ENCODE measurements at places on chromosomes 12 and 14.

GRCh38 chr14:101173698-101174521 is 270.4 kb upstream of the RTL1 start:
- H3K27me3 ChIP-seq = no peaks in the 10 kb centered on the region
- H3K4me1 ChIP-seq = no peaks in the 10 kb centered on the region
- no peak for DNase-seq

DNA sequence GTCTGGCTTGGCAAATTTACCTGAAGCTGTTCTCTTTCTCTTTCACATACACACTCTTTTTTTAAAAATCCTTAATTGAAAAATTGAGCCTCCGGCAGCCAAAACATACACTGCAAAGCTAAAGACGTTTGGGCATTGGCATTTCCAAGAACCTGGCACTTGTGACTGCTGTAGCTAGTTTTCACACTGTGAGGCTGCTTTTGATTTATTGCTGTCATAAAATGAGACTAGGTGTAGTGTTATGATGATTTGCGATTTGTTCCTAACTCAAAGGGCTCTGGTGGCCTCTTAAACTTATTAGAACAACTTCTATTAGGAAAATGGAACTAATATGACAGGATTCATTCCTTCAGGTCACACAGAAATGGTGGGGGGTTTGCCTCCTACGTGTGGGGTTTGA is 377.1 kb upstream of the FAR2 start:
- peaks cover 2% of the 10 kb centered on the region for H3K27me3 ChIP-seq
- H3K27ac ChIP-seq = no peak overlapping the region
- no peaks in the 10 kb centered on the region for H3K4me1 ChIP-seq
- no peaks in the 10 kb centered on the region for H3K36me3 ChIP-seq
- DNase-seq = no peak
- H3K4me3 ChIP-seq = no peak overlapping the region

- no peak overlapping the region for H3K4me3 ChIP-seq
- H3K4me1 ChIP-seq = no peaks in the 10 kb centered on the region
- no peak for DNase-seq
These were observed 13.1 kb downstream of the ZFYVE21 start for GRCh38 chr14:103728721-103729120.

DNA sequence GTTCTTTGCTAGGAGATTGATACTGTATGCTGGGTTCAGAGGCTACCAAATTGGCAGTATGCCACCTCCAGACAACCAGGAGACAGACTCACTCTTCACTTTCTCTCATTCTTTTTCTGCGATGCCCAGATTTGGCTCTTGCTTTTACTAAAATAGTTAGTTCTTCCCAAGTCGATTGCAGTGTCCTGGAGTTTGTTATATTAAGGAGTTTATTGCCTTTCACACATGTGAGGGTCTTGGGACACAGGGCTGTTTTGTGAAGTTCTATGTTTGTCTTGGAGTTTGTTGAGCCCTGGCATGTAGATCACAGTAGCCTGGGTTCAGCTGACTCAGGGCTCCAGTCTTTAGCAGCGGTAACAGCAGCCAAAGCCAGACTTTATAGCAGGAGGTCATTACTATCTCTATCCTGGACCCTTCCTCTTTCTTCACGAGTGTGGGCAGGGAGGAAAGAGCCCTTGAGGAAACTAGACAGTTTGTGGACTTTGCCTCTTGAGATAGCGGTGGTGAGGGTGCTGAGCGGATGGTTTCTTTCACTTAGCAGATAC is 1.6 kb downstream of the MLEC start:
- peaks cover 64% of the 10 kb centered on the region for H3K4me1 ChIP-seq

GRCh38 chr14:74349757-74350156 is 1.5 kb downstream of the VRTN start:
- H3K4me1 ChIP-seq = no peaks in the 10 kb centered on the region
- no peak for DNase-seq
- no peak overlapping the region for H3K27ac ChIP-seq
- peaks cover 22% of the 10 kb centered on the region for H3K27me3 ChIP-seq

DNA sequence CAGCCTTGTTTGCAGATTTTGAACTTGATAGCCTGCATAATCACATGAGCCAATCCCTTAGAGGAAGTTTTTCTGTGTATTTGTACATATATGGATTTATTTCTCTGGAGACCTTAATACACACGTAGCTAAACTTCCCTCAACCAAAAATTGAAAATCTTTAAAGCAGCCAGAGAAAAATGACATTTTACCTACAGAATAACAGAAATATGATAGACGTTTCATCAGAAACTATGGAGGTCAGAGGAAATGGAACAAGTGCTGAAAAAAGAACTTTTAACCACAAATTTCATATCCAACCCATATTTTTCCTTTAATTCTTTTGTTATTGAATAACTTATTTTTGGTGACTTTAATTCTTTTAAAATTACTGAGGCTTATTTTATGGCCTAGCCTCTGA is 177.7 kb downstream of the CCDC91 start:
- no peak overlapping the region for H3K27ac ChIP-seq
- no peaks in the 10 kb centered on the region for H3K27me3 ChIP-seq
- no peak overlapping the region for H3K4me3 ChIP-seq
- peaks cover 21% of the 10 kb centered on the region for H3K36me3 ChIP-seq

GRCh38 chr12:84165998-84166571 is 746.5 kb downstream of the SLC6A15 start:
- no peak for DNase-seq
- no peaks in the 10 kb centered on the region for H3K27me3 ChIP-seq
- no peaks in the 10 kb centered on the region for H3K36me3 ChIP-seq
- H3K4me1 ChIP-seq = no peaks in the 10 kb centered on the region
- no peak overlapping the region for H3K4me3 ChIP-seq
- no peak overlapping the region for H3K27ac ChIP-seq

DNA sequence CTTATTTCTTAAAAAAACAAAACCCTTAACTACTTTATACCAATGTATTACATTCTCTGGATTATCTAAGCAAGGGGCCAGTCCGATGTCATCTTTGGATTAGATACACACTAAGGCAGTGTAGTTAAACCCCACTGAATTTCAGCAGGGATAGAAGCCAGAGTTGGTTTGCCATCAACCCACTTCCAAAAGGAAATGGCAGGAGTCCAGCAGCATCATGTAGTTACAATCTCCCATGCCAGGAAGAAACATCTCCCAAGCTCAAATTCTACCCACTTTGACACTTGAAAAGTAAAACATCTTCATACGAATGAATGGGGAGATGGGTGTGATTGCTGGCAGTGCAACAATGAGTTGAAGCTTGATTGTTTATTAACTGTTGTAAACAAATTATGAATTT is 203.5 kb upstream of the PLXNC1 start:
- no peaks in the 10 kb centered on the region for H3K4me1 ChIP-seq
- DNase-seq = no peak
- no peak overlapping the region for H3K4me3 ChIP-seq
- H3K27me3 ChIP-seq = peaks cover 9% of the 10 kb centered on the region
- H3K36me3 ChIP-seq = peaks cover 2% of the 10 kb centered on the region

- peaks cover 34% of the 10 kb centered on the region for H3K4me1 ChIP-seq
- DNase-seq = peak; percentile 33
- no peaks in the 10 kb centered on the region for H3K36me3 ChIP-seq
- H3K27ac ChIP-seq = peak within 1 kb of the TSS; percentile 52
These were observed at the start of gene RIN3 for GRCh38 chr14:92513204-92513965. Gene RIN3, plus strand, starts transcription at chr14:92513781. Its CDS starts 152 bp downstream, at chr14:92513933.

DNA sequence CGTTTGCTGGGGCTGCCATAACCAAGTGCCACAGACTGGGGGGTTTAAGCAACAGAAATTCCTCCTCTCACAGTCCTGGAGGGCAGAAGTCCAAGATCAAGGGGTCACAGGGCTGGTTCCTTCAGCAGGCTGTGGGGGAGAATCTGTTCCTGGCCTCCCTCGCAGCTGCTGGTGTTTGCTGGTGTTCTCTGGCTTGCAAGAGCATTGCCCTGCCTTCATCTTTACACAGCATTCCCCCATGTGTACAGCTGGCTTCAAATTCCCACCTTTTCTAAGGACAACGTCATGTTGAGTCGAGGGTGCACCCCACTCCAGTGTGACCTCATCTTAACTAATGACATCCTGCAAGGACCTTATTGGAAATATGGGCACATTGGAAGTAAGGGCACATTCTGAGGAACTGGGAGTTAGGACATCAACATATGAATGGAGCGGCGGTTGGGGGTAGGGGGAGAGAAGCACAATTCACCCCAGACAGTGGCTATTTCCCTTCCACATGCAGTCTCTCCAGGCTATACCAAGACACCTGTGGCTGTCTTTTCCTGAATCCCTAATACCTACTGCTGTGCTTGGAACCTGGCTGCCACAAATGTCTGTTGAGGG is 123.6 kb downstream of the FOXN3 start:
- no peak overlapping the region for H3K4me3 ChIP-seq
- DNase-seq = no peak
- H3K27ac ChIP-seq = no peak overlapping the region
- peaks cover 40% of the 10 kb centered on the region for H3K4me1 ChIP-seq
- H3K36me3 ChIP-seq = peaks cover 21% of the 10 kb centered on the region

DNA sequence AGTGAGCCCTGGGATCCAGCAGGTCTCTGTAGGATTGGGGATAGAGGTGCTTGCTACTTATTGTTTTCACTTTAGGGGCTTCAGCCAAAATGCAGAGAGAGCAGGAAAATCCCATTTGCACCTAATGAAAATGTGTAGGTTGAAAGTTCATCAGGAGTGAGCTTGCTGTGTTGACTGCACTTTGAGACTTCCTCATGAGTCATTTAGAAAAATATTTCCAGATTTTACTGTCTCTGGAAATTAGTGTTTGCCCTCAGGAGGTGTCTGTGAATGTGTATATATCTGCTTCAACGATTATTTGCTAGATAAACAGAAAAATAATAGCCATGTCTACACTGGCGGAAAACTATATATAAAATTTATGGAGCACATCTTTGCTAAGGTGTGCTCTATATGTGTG is 159.3 kb downstream of the CAND1 start:
- H3K4me3 ChIP-seq = no peak overlapping the region
- H3K36me3 ChIP-seq = no peaks in the 10 kb centered on the region
- peaks cover 5% of the 10 kb centered on the region for H3K27me3 ChIP-seq
- H3K27ac ChIP-seq = no peak overlapping the region
- no peak for DNase-seq
- no peaks in the 10 kb centered on the region for H3K4me1 ChIP-seq

GRCh38 chr12:70365398-70365647 is 767 bp upstream of the KCNMB4 start:
- no peak for DNase-seq
- no peak overlapping the region for H3K27ac ChIP-seq
- peak overlapping the region; percentile 78 for H3K4me3 ChIP-seq
- no peaks in the 10 kb centered on the region for H3K36me3 ChIP-seq

GRCh38 chr12:33438851-33439586 is 600 bp downstream of the SYT10 start:
- H3K36me3 ChIP-seq = no peaks in the 10 kb centered on the region
- peaks cover 38% of the 10 kb centered on the region for H3K27me3 ChIP-seq
- no peak overlapping the region for H3K27ac ChIP-seq
- DNase-seq = no peak
- peak overlapping the region; percentile 69 for H3K4me3 ChIP-seq

- no peaks in the 10 kb centered on the region for H3K36me3 ChIP-seq
- no peak overlapping the region for H3K27ac ChIP-seq
- H3K4me1 ChIP-seq = no peaks in the 10 kb centered on the region
These were observed 40.3 kb downstream of the CFAP251 start for GRCh38 chr12:121958541-121959240.

DNA sequence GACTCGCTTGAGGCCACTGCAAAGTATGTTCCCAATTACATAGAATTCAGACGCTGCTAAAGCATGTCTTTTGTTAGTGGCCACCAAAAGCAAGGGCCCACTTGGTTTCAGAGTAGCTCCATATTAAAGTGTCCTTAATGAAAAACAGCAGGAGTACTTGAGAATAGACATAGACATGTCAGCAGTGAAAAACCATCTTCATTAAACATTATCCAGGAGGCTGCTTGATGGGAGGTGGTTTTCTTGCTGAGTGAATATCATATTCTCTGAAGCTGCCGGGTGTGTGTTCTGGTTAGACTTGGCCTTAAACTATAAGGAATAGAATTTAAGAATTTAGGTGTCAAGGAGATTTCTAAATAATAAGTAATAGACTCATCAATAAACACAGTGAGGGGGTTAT is 79.5 kb upstream of the CCDC198 start:
- no peak overlapping the region for H3K4me3 ChIP-seq
- no peaks in the 10 kb centered on the region for H3K36me3 ChIP-seq
- DNase-seq = no peak
- H3K27ac ChIP-seq = no peak overlapping the region
- peaks cover 2% of the 10 kb centered on the region for H3K27me3 ChIP-seq

DNA sequence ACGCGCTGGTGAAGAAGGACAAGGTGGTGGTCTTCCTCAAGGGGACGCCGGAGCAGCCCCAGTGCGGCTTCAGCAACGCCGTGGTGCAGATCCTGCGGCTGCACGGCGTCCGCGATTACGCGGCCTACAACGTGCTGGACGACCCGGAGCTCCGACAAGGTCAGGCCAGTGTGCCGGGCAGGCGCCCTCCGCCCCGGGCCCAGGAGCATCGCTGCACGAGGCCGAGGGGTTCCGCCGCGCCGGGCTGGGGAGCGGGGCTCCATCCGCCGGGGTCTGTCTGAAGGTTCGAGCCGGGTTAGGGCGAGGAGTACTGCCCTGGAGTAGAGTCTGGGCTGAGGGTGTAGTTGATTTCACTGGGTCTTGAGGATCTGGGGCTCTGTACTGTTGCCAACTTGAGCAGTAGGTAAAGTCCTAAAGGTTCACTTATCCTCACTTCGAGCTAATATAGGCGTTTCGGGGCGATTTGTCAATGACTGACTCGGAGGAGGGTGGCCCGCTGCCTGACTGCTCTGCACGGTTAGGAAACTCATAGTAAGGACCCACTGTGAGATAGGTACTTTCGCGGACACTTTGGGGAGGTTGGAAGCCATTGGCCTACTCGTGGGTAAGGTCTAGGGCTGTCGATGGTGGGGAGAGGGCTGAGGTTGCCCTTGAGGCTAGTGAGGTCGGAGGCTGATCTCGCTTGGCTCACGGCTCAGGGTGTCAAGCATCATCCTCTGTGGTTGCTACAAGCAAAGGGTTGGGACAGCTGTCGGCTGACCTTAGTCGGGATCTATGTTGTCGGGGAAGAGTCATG is 574 bp downstream of the GLRX5 start:
- no peak for DNase-seq
- no peaks in the 10 kb centered on the region for H3K27me3 ChIP-seq
- H3K27ac ChIP-seq = peak overlapping the region; percentile 94
- peaks cover 68% of the 10 kb centered on the region for H3K4me1 ChIP-seq
- peak overlapping the region; percentile 98 for H3K4me3 ChIP-seq

DNA sequence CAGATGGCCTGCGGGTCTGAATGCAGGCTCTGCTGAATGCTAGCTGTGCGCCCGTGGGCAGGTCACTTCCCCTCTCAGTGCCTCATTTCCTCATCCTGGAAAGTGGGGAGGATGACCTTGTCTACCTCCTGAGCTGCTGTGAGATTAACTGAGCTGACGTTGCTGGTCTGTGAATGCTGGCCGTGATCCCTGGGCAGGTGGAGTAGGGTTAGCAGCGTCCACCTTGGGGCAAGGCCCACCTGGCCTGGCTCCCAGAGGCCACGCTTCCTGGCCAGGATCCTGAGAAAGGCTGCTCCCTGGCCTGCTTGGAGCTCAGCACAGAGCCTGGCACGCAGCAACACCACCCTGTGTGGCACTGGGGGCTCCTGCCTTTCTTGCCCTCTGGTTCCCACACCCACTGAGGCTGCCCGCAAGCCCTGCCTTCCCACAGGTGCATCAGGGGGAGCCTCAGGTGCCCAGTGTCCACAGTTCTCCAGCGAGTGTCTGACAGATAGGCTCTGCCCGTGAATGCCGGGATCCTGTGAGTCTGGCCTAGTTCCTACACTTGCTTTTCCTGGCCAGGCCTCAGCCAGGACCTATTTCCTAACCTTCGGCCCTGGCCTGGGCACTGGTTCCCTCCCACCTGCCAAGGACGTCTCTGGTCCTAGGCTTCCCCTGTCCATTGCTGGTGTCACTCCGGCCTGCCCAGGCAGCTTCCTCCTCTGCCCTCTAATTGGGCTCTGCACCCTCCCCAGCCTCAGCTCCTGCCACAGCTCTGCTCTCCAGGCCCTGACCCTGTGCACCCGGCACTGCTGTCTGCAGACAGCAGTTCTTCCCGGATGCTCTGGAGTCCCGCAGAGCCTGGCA is 37.2 kb upstream of the TDRD9 start:
- DNase-seq = no peak
- H3K27me3 ChIP-seq = no peaks in the 10 kb centered on the region
- no peak overlapping the region for H3K27ac ChIP-seq
- no peak overlapping the region for H3K4me3 ChIP-seq

Measured in activated T-helper 1 cell treated with anti-CD3 and anti-CD28 coated beads, Interleukin-12 subunit alpha, Interleukin-12 subunit beta, Interleukin-2, Interleukin-4 antibody, amounts not matched to agents 30 ng/mL and 10 ng/mL and 1 ng/mL, durations not matched to agents 14 hours and 24 hours and 36 hours (primary cell).